ENCODE measurements at places on chromosomes 16 and 17.

DNA sequence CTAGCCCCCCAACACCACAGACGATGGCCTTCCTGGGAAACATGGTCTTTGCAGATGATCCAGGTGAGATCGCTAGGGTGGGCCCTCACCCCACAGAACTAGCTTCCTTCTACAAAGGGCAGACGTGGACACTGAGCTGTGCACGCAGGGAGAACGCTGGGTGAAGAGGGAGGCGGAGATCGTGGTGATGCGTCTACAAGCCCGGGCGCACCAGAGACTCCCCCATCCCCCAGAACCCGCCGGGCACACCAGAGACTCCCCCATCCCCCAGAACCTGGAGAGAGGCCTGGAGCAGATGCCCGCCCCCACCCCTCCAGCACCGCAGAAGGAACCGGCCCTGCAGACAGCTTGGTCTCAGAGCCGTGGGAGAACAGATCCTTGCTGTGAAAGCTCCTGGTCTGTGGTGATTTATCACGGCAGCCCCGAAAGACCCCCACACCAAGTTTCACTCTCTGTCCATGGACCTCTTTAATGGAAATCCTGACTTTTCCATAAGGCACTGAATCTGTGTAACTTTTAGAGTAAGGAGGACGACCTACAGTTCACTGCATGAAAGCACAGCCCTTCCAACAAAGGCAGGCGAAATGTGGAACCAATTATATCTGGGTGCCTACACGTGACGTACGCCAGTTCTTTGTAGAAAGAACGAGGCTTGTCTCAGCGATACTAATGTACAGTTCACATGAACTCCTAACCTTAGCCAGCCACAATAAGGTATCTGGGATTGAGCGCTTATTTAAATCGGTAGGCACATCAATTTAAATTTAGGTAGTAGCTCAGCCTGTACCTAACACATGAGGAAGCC lies 88.5 kb downstream of the ANKRD11 start:
- DNase-seq = no peak

GRCh38 chr16:10708969-10709368 lies 14.2 kb upstream of the TEKT5 start:
- no peak for DNase-seq

DNA sequence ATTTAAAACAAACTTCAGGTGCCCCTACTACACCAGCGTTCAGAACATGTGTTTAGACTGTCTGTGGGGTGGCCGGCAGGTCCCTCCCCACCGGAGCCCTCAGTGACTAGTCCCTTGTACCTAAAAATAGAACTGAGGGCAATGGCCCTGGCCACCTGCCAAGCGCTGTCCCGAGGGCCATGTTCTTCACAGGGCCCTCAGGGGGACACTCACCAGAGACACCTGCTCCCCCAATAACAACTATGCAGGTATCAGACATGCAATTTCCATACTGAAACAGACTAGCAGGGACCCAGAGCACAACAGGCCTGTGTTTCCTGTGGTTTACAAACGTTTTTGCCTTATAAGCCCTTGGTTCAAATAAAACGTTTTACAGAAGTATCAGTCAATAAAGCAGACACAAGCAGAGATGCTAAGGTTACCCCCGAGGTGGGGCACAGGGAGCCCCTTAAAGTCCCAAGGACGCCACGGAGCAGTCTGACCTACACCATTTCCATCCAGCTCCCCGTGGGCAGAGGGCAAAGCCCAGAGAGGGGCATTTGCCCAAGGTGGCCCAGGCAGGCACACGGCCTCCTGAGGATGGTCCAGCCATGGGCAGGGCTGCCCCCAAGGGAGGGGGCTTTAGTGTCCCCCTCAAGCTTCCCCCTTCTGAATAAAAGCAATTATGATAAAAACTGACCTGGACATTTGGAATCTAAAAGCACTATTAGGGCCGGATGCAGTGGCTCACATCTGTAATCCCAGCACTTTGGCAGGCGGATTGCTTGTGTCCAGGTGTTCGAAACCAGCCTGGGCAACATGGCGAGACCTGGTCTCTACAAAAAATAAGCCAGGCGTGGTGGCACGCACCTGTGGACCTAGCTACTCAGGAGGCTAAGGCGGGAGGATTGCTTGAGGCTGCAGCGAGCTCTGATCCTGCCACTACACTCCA lies 896 bp upstream of the MYLK3 start:
- no peak for DNase-seq

DNA sequence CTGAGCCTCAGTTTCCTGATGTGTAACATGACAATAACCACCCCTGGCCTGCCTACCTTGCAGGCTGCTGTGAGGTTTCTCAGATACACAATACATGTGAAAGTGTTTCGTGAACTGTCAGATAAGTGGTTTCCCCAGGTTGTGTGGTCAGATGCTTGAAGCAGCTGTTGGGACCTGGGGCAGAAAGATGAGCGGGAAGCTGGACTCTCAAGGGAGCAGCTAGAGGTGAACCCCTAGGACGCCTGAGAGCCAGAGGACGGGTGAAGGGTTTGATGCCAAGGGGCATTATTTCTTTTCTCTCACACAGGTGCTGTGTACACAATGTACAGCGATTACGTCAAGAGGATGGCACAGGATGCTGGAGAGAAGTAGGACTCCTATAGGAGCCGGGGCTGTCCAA lies 2.3 kb downstream of the HIGD1B start:
- DNase-seq = no peak

DNA sequence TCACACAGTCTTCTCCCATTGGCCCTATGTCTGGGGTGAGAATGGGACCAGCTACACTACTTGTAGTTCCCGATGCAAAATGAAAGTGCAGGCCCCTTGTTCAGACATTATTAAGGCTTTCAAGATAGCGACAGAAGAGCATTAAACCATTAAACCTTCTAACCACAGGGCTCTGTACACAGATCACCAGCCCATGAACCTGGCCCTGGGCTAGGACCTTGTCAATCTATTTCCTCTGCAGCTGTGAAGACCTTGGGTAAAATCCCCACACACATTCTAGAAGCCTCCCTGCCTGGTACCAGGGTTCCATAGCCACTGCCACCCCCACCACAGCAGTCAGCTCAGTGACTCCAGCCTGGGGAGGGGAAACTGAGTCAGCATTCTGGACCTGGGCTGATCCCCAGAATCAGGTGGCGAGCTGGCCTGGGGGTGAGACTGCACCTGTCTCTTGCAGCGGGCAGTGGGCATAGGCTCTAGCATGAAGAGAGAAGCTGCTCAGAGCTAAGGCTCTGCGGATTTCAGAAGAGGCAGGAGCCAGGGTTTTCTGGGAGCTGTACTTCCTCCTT lies 119.7 kb upstream of the LHX1 start:
- no peak for DNase-seq

DNA sequence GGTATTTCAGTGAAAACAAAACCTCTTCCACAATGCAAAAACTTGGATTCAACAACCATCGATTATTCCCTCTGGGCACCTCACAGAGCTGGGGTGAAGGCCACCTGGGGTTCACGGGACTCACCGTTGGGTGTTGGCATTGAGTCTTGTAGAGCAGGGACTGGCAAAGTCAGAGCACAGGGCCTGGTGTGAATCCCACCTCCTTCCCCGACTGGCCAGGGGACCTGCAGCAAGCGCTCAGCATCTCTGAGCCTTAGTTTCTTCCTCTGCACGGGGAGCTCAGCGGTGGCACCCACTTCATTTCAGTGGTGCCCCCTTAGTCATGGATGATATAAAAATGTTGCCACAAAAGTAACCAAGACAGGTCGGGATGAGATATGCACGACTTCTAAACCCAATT lies 100.4 kb downstream of the METRNL start:
- DNase-seq = no peak

DNA sequence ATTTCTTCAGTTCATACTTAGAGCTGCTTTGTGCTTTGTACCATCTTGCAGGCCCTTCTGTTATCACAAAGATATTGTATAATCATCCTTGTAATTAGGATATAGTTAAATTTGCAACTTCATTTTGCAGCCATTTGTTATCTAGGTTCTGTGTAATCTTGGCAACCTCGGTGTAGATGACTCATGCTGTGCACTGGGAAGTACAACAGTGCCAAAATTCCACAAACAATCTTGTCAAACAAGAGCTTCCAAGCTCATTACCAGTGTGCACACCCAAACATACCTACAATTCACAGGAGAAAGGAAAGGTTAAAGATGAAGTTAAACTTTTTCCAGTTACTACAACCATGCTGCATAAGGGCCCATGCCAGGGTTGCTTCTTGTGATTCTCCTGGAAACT lies 1231.8 kb downstream of the CDH11 start:
- DNase-seq = no peak

DNA sequence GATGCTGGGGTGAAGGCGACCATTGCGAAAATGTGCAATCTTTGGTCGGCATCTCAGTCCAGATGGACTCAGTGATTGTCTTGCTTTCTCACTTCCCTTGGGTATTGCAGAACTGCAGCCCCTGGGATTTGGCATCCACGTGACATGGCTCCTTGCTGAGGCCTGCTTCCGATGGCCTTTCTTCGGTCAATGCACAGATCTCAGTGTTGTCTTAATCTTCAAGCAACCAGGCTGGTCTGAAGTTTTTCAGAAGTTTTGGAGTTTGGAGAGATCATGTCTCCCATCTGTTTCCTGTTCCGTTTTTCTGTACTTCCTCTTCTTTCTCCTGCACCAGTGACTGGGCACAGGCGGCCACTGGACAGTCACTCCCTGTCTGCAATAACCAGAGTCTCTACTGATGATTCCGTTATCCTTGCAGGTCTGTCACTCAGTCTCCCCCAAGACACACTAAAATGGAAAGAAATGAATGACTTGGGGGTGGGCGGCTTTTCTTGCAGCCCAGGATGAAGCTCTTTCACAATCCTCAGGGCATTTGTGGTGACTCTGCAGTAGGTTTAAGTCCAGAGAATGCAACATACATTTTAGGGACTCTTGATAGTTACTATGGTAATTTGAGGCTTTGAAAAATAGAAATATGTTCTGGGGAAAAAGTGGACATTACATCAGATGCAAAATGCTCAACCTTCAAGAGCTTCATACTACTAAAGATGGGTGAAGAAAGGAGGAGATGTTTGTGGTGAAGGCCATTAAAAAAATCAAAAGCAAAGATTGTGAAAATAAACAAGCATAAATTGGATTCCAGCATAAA lies 106.3 kb upstream of the ZFHX3 start:
- no peak for DNase-seq
